Fibroblast of the aortic adventitia (primary cell): ENCODE measurements at places on chromosomes 13 and 19. TPM values are rescaled to one million over a fixed set of nuclear protein-coding genes. Genes with fewer than 3 reads are reported as not detected.

Gene PINLYP
- 6.4 and 7.4 TPM in 2 replicates for total RNA-seq

Gene PSG6
- total RNA-seq: not detected in 2 replicates

Gene CAB39L
- 19.9 and 23.3 TPM in 2 replicates for total RNA-seq

Gene ZNF845
- total RNA-seq: 5.6 and 10.2 TPM in 2 replicates

Gene POSTN
- 136 and 546 TPM in 2 replicates for total RNA-seq

Gene PIAS4
- total RNA-seq: 21.5 and 23.8 TPM in 2 replicates

Gene KCNC3
- total RNA-seq: not detected in 2 replicates

Gene ZNF93
- 2.0 and 10.0 TPM in 2 replicates for total RNA-seq

Gene ZNF574
- 4.7 and 17.2 TPM in 2 replicates for total RNA-seq

Gene FFAR2
- not detected in 2 replicates for total RNA-seq

Gene ATF5
- 81.5 and 106 TPM in 2 replicates for total RNA-seq

Gene LRRC8E
- 2.1 and 5.2 TPM in 2 replicates for total RNA-seq

Gene RFPL4A
- not detected in 2 replicates for total RNA-seq

Gene GARRE1
- 8.0 and 13.9 TPM in 2 replicates for total RNA-seq

Gene EGLN2
- 60.6 and 64.2 TPM in 2 replicates for total RNA-seq

Gene DCT
- total RNA-seq: under 0.01 and 1.1 TPM in 2 replicates

Gene LILRA5
- total RNA-seq: not detected in 2 replicates

Gene PLIN5
- total RNA-seq: 0.16 TPM in 1 of 2 replicates, not detected in the other

Gene EXOC3L2
- under 0.01 TPM in 1 of 2 replicates, not detected in the other for total RNA-seq

Gene C19orf38
- total RNA-seq: 0.41 and 0.81 TPM in 2 replicates

Gene LILRB3
- not detected in 2 replicates for total RNA-seq

Gene DHDH
- total RNA-seq: not detected in 2 replicates

Gene CCDC122
- total RNA-seq: 1.1 and 11.2 TPM in 2 replicates

Gene CNMD
- total RNA-seq: not detected in 2 replicates

Gene TUBB4A
- total RNA-seq: 0.41 TPM in 1 of 2 replicates, not detected in the other

Gene BSPH1
- total RNA-seq: not detected in 2 replicates

Gene ZNF573
- total RNA-seq: 10.4 and 34.8 TPM in 2 replicates

Gene PABPC3
- total RNA-seq: 0.08 and 0.09 TPM in 2 replicates

Gene ANGPTL4
- 4.4 and 22.8 TPM in 2 replicates for total RNA-seq

Gene IRGC
- total RNA-seq: not detected in 2 replicates

Gene VSIG10L
- 0.27 TPM in 1 of 2 replicates, not detected in the other for total RNA-seq

Gene CEACAM21
- not detected in 2 replicates for total RNA-seq

Gene FCGBP
- under 0.01 and 0.33 TPM in 2 replicates for total RNA-seq

Gene DKKL1
- total RNA-seq: 0.18 TPM in 1 of 2 replicates, not detected in the other

Gene ZNF132
- total RNA-seq: 9.2 and 10.8 TPM in 2 replicates

Gene SIGLEC5
- total RNA-seq: not detected in 2 replicates

Gene RNF113B
- total RNA-seq: not detected in 2 replicates

Gene UPF3A
- 32.1 and 42.0 TPM in 2 replicates for total RNA-seq

Gene ZNF835
- not detected in 2 replicates for total RNA-seq

Gene ZNF667
- total RNA-seq: 3.1 and 8.9 TPM in 2 replicates

Gene ZNF814
- total RNA-seq: 5.0 and 10.3 TPM in 2 replicates

Gene CAPN12
- 0.18 TPM in 1 of 2 replicates, not detected in the other for total RNA-seq

Gene KLK4
- not detected in 2 replicates for total RNA-seq

Gene ADGRE2
- 0.09 TPM in 1 of 2 replicates, not detected in the other for total RNA-seq

Gene ZNF723
- not detected in 2 replicates for total RNA-seq

Gene CALR3
- not detected in 2 replicates for total RNA-seq

Gene TINCR
- 0.08 TPM in 1 of 2 replicates, not detected in the other for total RNA-seq

Gene ZNF626
- 7.1 and 18.9 TPM in 2 replicates for total RNA-seq

Gene LIG4
- 9.2 and 10.8 TPM in 2 replicates for total RNA-seq

Gene CCDC169
- 2.4 and 4.1 TPM in 2 replicates for total RNA-seq

Gene ERICH4
- not detected in 2 replicates for total RNA-seq

Gene OR7A5
- total RNA-seq: not detected in 2 replicates

Gene PLVAP
- total RNA-seq: 0.09 TPM in 1 of 2 replicates, not detected in the other
